Fibroblast of mammary gland (primary cell): ENCODE measurements at places on chromosomes 2 and 18.

DNA sequence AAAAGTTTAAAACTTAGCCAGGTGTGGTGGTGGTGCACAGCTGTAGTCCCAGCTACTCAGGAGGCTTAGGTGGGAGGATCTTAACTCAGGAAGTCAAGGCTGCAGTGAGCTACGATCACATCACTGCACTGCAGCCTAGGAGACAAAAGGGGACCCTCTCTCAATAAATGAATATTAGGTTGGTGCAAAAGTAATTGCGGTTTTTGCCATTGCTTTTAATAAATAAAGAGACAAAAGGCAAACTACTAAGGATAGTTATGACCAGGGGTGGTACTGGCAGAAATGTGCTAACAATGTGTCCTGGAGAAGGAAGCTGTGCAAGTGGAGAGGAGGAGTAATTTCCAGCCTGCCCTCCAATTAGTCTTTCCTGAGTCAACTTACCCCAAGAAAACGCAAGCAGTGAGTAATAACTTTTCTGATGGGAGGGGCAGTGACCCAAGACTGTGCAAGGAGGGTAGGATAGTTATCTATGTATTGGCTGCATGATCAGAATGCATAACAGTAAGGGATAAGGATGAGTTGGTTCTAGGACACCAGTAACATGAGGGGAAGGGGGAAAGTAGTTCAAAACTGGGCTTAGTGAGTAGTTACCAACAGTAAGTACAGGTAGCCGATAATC lies 1.5 kb downstream of the EXOC6B start:
- peak; percentile 81 for DNase-seq

DNA sequence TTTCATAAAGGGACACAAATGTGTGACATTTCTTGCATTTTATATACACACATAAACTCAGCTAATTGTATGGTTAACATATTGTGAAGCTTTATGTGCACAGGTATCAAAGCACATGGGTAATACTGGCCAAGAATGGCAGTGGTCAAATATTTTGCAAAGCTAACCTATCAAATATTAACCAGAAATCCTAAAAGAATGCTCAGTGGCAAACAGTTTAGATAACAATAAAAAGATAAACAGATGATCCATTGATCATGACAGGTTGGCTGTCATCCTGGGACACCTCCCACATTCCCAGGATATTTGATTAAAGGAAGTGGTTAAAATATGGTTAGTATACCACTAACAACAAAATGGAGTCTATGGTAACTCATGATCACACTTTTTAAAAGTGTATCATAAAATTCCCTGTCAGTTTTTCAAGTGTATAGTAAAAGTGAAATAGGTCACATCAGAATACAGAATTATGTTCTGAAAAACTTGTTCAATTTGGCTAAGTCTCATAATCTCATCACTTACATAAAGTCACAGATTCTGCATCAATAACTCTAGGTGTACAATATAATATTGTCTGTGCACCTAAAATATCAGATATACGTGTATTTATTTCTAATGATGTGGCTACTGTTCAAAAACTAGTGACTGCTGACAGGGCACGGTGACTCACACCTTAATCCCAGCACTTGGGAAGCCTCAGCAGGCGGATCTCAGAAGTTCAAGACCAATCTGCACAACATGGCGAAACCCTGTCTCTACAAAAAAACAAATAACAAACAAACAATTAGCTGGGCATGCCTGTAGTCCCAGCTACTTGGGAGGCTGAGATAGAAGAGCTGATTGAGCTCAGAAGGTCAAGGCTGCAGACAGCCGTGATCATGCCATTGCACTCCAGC lies 48.9 kb downstream of the CDH2 start:
- peak; percentile 54 for DNase-seq

- no peak for DNase-seq
Measured at GRCh38 chr18:62377131-62377807, 52.2 kb downstream of the TNFRSF11A start.

- DNase-seq, result peak; percentile 46
Measured at GRCh38 chr2:217943446-217944321, 59.1 kb downstream of the TNS1 start.

- no peak for DNase-seq
Measured at GRCh38 chr2:137924019-137924418, 40.3 kb upstream of the HNMT start.
